Calu3 (cell line): ENCODE measurements at places on chromosomes 3 and 15. TPM values are rescaled to one million over a fixed set of nuclear protein-coding genes. Genes with fewer than 3 reads are reported as not detected.

DNA sequence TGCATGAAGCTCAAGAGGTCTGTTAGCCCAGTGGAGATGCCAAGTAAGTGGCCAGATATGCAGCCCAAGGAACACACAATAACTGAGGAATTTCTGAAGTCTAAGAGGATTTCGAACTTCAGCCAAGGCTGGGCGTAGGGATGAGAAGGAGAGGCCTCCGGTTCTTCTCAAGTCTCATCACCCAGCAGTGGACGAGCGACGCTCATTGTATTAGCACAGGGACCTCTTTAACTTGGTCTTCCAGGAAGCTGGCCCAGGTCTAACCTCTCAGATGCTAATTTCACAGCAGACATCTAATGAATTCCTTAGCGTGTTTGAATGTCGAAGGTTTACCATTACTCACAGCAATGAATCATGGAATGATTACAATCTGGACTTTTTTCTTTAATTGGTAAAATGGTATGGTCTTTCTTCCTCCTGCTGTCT, 85.0 kb downstream of the HES1 start:
- no peak for DNase-seq

DNA sequence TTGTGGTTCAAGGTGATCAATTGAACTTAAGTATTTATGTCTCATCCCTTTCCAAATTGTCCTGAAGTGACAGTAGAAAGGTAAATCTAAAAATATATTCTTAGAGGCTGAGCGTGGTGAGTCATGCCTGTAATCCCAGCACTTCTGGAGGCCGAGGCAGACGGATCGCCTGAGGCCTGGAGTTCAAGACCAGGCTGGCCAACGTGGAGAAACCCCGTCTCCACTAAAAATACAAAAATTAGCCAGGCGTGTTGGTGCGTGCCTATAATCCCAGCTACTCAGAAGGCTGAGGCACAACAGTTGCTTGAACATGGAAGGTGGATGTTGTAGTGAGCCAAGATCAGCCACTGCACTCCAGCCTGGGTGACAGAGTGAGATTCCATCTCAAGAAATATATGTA, 226.6 kb downstream of the DPH6 start:
- DNase-seq: no peak

DNA sequence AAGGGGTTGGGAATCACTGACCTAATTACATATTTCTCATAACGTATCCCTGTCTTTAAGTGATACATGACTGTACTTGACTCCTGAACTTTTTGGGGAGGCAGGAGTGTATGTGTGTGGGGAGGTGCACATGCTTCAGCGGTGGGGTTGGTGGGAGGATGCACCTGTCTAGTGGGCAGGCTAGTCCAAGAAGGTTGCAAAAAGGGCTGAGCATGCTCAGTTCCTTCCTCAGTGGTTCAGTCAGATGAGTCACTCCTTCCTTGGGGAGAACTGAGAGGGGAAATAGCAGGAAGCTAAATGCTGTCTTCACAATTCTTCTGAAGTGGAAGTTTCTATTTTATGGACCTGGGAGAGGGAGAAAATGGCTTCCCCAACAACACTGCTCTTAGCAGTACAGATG, 24.6 kb upstream of the AP4E1 start:
- no peak for DNase-seq

The P2RY12 gene
- not detected in 2 replicates for total RNA-seq

DNA sequence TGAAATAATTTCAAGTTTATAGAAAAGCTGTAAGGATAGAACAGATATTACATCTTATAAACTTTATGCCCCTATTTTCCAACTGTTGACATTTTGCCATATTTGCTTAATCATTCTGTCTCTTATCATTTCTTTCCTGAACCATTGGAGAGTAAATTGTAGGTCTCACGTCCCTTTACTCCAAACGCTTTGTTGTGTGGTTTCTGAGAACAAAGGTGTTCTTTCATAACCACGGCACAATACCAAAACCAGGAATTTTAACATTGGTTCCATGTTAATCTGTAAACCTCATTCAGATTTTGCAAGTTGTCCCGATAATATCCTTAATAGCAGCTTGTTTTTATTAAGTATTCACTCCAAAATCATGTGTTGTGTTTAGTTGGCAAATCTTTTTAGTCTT, 134.8 kb downstream of the AKAP13 start:
- peak; percentile 19 for DNase-seq

The RBP2 gene
- total RNA-seq: not detected in 2 replicates

DNA sequence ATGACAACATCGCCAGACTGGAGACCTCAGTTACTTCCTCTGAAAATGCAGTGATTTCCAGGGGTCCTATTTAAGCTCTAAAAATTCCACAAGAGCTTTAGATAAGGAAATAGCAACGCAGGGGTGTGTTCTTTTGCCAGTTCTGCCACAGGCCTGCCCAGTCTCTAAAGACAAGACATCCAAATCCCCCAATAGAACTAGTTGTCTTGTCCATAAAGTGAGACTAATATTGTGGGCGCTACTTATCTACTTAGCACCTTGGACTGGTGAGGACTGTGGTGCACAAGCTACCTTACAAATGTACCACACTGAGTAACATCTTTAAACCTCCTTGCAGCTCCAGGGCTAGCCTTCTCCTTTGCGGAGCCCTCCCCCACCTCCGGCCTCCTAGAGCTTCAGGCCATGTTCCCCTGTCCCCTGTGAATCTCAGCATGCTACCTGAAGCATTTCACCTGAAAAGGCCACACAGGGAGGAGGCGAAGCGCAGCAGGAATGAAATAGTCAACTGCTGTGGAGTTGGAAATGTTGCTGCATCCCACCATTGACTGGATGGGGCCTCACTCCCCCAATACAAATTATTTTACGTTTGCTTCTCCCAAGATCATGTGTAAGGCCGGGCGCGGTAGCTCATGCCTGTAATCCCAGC, 9.6 kb upstream of the LRRC2 start:
- no peak for DNase-seq
